Fibroblast of skin of abdomen (primary cell): ENCODE measurements at places on chromosomes 12 and 14.

- peak; percentile 54 for DNase-seq
Measured at GRCh38 chr12:121287267-121287954, 9.1 kb downstream of the CAMKK2 start.

DNA sequence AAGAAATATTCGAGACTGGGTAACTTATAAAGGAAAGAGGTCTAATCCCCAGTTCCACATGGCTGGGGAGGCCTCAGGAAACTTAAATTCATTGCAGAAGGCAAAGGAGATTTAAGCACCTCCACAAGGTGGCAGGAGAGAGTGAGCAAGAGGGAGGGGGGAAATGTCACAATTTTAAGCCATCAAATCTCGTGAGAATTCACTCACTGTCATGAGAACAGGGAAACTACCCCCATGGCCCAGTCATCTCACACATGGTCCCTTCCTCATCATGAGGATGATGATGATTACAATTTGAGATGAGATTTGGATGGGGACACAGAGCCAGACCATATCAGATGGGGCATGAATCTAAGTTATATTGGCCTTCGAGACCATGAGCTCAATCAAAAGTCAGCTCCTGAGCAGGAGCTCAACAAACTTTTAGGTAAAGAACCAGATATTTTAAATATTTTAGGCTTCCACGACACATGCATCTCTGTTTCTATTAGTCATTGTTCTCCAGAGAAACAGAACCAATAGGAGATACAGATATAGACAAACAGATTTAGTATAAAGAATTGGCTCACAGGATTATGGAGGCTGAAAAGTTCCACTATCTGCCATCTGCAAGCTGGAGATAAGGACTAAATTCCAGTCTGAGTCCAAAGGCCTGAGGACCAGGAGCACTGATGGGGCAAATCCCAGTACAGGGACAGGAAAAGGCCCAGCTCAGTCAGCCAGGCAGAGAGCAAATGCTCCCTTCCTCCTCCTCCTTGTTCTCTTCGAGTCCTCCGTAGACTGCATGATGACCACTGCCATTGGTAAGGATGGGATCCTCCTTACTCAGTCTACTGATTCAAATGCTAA is 24.9 kb downstream of the DGLUCY start:
- DNase-seq: no peak

DNA sequence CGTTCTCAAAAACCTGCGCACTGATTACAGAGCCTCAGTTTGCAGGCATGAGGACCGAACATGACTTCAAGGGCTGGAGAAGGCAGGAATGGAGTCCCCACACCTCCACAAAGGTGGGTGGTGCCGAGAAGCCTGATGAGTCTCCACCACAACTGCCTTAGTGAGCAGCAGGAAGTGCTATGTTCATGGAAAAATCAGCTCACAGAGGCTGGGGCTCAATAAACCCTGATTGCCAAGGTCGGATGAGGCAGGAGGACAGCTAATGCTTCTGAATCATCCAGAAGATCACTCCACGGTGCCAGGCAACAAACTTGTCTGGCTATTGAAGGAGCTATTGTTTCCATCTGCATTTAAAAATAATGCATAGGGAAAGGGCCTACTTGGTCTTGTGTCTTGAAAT is 31.1 kb downstream of the APPL2 start:
- DNase-seq: peak; percentile 62

GRCh38 chr12:110367181-110367864 is 36.2 kb downstream of the ANAPC7 start:
- no peak for DNase-seq

DNA sequence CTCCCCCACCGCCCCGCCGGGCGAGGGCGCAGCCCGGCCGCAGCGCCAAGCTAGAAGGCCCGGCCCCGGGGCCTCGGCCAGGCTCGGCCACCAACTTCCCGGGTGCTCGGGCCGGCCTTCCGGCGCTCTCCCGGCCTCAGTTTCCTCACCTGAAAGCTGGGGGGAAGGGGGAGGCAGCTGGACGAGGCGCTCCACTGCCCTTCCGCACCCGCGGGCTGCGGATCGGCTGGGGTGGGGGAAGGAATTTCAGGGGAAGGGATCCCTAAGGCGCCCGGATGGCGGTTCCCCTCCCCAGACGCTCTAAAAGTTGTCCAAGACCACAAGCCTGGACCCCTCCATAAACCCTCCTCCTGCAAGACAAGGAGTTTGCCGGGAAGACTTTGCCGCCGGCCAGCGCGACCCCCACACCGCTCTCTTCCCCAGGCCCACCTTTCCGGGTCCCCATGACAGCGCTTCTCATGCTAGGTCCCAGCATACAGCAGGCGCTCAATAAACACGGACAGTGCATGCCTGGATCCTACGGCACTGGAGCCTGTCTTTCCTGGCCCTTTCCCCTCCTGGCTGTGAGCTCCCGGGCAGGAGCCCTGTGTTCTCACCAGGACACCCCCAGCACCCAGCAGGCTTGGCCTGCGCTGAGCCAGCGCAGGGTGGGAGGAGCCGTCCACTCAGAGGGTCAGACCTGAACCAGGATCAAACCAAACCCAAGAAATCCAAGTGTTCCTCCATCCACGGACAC is 18.1 kb downstream of the BEGAIN start:
- no peak for DNase-seq

DNA sequence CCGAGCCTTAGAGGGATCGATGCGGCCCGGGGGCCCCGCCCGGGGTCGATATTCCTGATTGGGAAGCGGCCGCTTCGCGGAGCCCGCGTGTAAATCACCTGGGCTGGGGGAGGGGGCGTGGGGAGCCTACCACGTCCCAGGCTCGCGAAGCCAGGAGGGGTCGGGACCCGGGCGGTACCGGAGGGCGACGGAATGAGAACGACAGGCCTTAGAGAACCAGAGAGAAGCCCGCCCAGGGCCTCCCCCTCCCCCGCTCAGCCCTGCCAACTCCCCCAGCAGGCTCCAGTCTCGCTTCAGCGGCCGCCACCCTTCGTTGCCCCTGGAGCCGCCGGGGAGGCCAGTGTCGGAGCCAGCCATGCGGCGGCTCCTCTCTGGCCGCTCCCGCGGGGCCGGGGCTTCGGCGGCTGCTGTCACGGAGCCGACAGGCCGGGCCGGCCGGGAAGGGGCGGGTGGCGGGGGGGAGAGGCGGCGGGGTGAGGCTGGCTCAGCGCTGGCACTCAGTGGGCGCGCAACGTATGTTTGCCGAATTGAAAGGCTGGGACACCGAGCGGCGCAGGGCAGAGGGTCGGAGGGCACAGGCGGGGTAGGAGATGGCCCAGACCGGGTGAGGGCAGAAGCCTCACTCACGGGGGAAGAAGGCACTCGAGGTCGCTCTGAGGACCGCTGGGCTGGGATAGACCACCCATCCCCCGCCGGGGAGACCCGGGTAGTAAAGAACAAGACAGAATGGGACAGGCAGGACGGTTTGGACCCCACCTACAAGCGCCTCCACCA is 1.4 kb upstream of the DNAJC22 start:
- DNase-seq: no peak

GRCh38 chr12:96233168-96233567 is 39.0 kb downstream of the ELK3 start:
- DNase-seq: no peak

- DNase-seq: peak; percentile 73
Measured at GRCh38 chr12:29224572-29224971, 75.5 kb downstream of the FAR2 start.

- peak; percentile 90 for DNase-seq
Measured at GRCh38 chr12:131830335-131830913, 2.2 kb downstream of the MMP17 start.

DNA sequence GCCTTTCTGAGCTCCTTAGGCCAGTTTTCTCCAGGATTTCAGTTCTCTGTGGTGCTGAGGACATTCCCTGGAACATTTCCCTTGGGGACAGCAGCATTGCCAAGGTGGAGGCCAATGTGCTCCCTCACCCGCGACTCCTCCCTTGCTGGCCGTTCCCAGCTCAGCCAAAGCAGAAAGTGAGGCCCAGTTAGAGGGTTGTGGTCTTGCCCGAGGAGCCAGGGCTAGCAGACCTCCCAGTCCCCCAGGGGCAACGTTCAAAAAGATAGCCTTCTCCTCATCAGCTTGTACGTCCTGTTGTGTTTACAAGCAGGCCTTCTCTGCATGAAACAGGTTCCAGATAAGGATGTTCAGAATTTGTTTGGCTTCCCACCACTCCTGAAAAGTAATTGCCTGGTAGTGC is 78.4 kb downstream of the SSPN start:
- no peak for DNase-seq

GRCh38 chr12:25759752-25760151 is 198.7 kb upstream of the RASSF8 start:
- DNase-seq: peak; percentile 47

DNA sequence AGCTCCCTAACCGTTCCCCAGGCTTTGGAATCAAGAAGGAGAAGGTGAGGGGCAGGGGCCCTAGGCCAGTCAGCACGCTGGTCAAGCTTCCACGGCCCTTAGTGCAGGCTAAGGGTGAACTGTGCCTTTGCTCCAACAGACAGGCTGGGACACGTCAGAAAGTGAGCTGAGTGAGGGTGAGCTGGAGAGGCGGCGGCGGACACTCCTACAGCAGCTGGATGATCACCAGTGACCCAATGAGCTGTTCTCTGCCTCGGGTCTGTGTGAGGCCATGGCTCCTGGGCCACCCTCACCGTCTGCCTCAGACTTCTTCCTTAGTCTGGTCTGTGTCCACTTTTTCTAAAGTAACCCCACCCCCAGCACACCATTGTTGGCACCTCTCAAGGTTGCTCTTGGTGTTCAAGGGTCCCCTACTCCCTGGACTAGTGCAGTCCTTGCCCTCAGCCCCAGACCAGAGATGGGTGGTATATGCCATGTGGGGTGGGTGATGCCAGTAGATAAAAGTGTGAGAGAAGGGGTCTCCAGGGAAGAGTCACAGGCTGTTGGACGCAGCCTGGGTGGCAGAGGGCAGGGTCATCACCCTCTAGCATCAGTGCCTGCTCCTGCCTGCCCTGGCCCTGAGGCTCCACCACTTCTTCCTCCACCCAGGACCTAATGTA is 20.7 kb downstream of the PRPF40B start:
- no peak for DNase-seq

- no peak for DNase-seq
Measured at GRCh38 chr14:54942913-54943312, 40.3 kb upstream of the GCH1 start.

GRCh38 chr14:90495357-90496276 is 98.8 kb downstream of the CALM1 start:
- DNase-seq: peak; percentile 58

DNA sequence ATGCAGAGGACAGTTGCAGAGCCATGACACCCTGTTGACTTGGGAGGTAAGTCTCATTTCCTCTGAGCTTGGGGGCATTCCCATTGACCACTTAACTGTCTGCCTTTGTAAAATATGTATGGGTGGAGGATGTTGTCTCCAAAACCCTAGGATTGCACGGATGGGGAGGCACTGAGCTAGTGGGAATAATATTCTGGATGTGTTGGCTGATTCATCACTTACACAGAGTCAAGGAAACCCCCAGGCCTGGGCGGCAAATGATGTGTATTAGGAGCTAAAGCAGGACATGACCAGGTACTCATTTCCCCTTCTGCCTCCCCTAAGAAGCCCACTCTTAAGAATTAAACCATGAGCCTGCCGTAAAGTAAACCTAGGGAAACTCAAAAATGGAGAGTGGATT is 319.4 kb downstream of the VRK1 start:
- DNase-seq: no peak

- peak; percentile 68 for DNase-seq
Measured at GRCh38 chr12:88206601-88207000, 64.5 kb downstream of the TMTC3 start.

DNA sequence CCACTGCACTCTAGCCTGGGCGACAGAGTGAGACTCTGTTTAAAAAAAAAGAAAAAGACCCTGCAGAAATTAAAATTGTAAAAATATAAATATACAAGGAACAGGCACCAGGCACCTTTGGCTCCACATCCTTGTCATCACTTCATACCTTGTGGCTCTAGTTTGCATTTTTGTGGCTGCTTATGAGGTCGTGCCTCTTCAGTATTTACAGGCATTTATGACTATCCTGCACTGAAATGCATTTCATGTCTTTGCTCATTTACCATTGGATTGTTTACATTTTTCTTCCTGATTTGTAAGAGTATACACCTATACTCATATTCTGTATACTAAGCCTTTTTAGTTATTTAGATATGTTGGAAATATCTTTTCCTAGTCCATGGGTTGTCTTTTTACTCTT is 20.1 kb downstream of the BICD1 start:
- peak; percentile 82 for DNase-seq

DNA sequence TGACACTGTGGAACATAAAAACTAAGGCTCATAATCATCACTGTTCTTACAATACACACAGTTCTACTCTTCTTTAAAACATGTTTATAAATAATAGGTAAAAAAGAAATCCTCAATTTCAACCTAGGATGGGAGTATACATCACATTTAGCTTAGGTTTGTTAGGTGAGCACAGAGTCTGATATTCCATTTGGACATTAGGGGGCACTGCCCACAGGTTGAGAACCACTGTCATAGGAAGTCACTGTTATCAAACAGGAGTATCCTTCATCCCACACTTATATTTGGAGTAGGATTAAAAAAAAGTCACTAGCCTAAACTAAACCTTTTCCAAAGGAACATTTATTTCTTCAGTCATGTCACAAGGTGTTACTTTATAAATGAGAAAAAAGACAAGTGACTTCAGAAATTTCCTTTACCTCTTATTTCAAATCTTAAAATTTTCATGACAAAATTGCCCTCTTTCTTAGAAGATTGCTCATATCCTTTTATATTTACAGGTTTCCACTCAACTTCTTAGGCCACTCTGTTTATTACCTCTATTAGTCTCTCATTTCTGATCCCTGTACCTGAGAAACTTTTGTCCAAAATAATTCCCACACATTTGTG is 240.6 kb downstream of the CPNE8 start:
- no peak for DNase-seq

DNA sequence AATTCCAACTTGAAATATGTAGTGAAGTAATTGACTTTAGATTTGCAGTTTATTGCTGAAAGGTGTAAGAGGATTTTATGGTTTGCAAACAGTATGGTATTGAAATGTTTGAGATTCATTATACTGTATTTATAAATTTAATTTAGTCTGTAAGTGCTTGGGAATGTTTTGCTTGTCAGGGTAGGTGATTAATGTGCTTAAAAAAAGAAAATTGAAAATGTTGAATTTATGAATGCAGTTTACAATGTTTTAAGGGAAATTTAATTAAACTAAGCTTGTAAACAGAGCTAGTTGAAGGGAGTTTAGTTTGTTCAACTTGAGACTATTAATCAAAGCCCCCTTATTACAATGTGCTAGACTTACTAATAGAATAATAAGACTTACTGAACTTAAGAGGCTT is 18.0 kb upstream of the CRY1 start:
- no peak for DNase-seq

DNA sequence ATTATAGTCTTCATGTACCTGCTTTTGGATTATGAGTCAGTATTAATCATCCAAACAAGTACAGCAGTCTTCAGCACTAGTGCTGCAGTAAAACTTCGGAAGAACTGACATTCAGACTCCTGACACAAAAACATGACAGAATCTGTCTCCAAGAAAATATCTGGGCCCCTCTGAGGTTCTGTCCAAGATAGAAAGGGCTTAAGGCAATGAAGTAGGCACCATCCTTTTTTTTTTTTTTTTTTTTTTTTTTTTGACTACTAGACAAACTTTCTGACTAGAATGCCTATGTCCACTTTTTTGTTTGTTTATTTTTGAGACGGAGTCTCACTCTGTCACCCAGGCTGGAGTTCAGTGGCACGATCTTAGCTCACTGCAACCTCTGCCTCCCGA is 112.5 kb downstream of the MED13L start:
- DNase-seq: peak; percentile 35
